Nucleus accumbens (tissue), 56 donors: ENCODE measurements at places on chromosomes 2 and 18.

GRCh38 chr2:177031438-177032180, 181.0 kb upstream of the HNRNPA3 start:
- no peak for DNase-seq

GRCh38 chr2:196479350-196479749, 160.2 kb upstream of the CCDC150 start:
- no peak for DNase-seq

DNA sequence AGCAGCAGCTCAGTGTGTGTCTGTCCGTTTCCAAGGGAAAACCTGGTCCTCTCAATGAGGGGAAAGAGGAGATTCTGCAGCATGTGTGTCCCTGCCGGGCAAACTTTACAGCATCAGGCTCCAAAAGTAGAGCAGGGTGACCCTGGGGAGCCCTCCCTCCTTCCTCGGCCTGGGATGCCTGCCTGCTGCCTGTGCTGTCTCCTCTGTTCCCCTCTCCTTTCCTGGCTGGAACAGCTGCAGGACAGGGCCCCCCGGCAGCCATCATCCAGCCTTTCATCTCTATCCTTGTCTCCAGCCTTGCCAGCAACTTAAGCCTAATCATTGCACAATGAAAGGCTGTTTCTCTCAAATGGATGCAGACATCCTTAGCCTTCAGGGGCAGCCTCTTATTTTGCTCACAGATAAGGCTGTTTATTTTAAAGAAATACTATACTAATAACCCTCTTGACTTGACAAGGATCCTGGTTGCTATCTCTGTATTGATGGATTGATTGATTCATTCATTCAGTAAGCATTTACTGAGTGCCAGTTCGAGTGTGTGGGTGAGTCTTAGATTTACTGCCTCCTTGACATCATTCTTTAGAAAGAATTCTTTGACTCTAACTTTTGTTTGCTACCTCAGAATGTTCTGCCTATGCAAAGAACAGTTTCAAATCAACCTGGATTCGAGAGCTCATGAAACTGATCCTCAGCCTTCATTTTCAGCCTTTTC, 40.6 kb upstream of the EDAR start:
- DNase-seq = no peak

DNA sequence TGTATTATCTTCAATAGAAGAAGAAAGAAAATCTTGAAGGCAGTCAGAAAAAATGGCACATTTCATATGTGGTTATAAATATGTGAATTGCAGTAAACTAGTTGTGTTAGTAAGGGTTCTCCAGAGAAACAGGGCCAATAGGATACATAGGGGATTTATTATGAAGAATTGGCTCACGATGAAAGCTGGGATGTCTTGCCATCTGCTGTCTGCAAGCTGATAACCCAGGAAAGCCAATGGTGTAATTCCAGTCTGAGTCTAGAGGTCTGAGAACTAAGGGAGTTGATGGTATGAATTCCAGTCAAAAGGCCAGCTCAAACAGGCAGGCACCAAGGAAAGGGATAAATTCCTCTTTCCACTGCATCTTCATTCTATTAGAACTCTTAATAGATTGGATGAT, 362.4 kb downstream of the KCNJ3 start:
- DNase-seq = no peak

- DNase-seq = no peak
Measured at GRCh38 chr2:52810460-52810859, 957.1 kb upstream of the CHAC2 start.

DNA sequence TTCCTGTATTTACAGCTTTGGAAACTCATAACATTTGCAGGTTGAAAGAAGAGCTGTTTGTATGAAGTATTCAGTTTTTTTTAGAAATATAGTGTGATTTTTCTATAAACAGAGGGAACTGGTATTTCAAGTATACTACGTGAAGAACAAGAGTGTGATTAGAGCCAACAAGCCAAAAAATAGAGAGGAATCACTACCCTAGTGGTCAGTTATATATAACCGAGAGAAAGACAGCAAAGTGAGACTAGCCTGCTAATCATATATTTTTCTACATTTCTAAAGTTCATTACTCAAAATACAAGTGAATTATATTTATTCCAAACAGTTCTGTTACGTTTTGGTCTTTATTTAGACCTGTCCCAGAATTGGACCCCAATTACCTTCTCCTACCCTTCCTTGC, 444.8 kb upstream of the NRP2 start:
- DNase-seq = no peak

DNA sequence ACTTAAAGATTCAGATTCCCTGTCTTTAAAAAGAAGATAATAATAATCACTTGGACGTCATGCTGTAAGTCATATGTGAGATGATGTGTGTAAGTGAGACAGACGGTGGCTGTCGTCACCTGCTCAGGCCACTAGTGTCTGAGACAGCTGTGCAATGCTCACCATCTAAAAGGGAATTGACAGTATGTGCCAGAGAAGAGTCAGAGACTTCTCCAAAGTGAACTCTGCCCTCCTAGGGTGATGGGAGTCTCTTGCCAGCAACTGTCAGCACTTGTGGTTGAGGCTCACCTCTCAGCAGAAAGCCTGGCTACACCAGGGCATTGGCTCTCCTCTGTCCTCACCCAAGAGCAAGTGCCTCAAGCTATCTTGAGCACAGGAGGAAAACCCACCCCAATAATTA, 131.6 kb upstream of the DNAJC10 start:
- DNase-seq = no peak

DNA sequence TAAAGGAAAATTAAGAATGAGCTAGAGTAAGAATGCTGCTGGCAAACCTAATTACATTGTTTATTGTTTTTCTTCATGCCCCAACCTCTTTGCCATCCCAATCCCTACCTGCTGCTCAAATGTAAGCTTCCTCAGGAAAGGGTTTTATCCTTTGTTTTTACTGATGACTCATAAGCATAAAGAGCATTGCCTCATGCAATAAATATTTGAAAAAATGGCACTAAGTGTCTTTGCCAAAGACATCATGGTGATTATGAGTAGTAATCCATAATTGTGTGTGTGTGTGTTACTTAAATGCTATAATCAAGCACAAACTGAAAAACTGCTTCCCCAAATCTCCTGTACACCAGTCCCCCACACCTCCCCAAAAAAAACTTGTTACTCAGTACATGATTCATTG, 53.4 kb downstream of the DNER start:
- no peak for DNase-seq

DNA sequence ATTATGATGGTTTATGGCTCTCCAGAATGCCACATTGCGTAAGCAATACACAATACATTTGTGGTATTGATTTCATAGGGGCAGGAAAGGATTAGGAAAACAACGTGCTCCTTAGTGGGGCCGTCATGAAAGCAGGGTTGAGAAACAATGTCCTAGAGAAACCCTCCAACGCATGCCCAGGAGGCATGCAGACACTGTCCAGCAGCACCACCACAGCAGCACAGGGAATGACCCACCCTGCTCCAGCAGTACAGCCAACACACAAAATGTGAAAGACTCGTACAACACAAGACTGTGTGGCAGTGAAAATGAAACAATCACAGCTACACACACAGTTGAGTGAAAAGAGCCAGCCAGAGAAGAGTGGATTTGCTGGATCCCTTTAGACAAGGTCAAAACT, 66.3 kb downstream of the FAM168B start:
- no peak for DNase-seq

DNA sequence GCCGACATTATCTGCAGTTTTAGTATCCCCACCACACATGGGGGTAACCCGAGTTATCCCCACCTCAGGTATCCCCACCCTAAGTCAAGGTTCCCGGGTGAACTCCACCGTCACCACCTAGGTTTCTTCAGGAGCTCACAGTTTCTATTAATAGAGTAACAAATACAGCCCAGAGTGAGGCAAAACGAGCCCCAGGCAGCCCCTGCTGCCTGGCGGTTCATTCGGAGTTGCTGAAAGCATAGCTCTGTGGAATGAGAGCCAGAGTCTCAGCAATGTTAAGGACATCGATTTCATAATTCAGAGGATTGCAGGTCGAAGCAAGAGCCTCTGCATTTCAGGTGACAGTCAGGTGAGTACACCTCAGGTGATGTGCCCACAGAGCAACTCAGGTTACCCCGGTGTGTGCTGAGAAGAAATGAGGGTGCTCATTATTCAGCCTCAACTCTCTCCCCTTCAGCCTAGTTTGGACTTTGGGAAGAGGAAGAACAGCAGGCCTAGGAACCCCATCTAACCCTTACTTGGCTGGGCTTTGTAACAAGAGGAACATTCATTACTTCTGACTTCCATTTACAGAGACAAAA, 10.7 kb downstream of the SATB2 start:
- DNase-seq = no peak

DNA sequence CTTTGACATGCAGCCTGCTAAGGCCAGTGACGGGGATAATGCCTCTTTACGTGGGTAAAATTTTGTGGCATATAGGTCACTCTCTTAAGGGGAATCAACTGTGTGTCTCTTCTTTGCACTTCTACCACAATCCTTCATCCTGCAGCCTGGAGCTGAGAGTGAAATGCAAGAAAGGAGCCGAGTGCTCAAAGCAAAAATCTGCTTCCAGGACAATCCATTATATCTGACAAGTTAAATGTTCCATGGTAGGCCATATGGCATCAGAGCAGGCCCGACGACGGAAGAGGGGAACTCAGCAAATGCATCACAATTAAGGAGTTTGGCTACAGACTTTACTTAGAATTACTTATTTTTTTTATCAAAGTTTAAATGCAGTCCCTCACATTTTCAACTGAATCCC, 171.2 kb downstream of the TCF4 start:
- no peak for DNase-seq

DNA sequence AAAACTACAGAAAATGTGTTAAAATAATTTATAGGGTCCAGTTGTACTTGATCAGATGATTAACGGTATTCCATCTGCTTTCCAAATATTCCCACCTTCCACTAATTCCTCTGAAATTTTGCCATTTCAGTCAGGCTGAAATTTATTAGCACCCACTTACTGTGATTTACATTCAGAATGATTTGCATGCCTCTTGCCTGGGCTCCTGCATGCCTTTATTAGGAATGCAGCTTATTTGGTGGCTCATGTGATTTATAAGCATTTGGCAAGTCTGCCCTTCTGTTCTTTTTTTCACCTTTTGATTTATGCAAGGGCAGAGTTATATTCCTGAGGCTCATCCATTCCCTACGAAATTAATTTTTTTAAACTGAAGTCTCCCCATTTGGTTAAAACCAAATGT, 1594.5 kb upstream of the PIK3C3 start:
- no peak for DNase-seq

DNA sequence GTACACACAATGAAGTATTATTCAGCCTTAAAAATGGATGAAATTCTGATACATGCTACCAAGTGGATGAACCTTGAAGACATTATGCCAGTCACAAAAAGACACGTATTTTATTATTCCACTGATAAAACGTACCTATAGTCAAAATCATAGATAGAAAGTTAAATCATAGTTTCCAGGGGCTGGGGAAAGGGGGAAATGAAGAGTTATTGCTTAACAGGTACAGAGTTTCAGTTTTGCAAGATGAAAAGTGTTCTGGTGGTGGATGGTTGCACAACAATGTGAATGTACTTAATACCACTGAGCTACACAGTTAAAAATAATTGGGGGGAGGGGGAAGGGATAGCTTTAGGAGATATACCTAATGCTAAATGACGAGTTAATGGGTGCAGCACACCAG, 279.0 kb upstream of the STON1 start:
- no peak for DNase-seq

- no peak for DNase-seq
Measured at GRCh38 chr2:109342930-109343329, 213.9 kb downstream of the SH3RF3 start.

DNA sequence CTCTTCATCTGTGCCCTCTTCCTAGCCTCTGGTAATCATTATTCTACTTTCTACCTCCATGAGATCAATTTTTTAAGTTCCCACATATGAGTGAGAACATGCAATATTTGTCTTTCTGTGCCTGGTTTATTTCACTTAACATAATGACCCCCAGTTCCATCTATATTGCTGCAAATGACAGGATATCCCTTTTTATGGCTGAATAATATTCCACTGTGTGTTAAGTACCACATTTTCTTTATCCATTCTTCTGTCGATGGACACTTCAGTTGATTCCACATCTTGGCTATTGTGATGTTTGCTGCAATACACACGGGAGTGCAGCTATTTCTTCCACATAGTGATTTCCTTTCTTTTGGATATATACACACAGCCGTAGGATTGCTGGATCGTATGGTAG, 43.9 kb upstream of the CNOT11 start:
- no peak for DNase-seq

- DNase-seq = no peak
Measured at GRCh38 chr18:9148203-9148552, 11.6 kb downstream of the ANKRD12 start.

GRCh38 chr2:209973328-209973727, 29.1 kb upstream of the RPE start:
- no peak for DNase-seq

DNA sequence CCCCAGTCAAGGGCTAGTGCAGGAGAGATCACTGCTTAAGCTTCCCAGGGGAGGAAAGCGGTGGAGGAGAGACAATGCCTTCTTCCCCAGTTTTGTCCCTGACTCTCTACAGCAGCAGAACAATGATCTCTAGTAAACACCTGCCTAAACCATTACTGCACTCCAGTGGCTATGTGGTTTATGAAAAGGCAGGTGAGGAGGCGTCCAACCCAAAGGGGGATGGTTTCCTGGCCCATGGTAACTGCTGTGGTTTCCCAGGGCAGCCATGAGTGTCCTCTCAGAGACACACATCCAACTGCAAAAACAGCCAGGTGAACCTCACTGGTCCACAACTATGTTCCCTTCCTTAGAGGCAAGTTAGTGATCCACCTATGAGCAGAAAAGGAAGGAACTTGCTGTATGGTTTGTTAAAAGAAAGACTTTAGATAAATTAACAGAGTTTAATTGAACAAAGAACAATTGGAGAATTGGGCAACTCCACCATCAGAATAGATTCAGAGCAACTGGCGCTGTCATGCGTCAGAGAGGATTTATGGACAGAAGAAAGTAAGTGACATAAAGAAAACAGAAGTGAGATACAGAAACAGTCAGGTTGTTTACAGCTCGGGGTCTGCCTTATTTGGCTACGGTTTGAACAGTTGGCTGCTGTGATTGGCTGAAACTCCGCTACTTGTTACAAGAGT, 4.8 kb upstream of the TTC39C start:
- no peak for DNase-seq

- DNase-seq = no peak
Measured at GRCh38 chr2:54648256-54648655, 75.2 kb upstream of the EML6 start.

DNA sequence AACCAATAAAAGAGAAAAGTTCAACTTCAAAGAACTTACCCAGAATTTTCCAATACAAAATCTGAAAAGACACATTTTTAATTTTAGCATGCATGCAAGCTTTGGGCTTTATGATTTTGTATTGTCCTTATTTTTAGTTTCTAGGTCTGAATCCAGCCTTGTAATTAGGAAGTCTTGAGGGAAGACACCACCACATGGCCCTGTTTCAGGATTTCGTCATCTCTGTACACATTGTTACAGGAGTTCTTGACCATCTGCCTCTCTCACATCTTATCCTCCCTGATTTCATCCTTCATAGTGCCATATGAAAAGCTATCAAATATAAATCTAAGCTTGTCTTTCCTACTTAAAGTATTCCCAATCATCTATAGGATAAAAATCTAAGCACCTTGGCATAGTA, 176.1 kb downstream of the TXNL1 start:
- no peak for DNase-seq
